NCI-H1417 (cell line): ENCODE measurements at places on chromosomes 2 and 18.

DNA sequence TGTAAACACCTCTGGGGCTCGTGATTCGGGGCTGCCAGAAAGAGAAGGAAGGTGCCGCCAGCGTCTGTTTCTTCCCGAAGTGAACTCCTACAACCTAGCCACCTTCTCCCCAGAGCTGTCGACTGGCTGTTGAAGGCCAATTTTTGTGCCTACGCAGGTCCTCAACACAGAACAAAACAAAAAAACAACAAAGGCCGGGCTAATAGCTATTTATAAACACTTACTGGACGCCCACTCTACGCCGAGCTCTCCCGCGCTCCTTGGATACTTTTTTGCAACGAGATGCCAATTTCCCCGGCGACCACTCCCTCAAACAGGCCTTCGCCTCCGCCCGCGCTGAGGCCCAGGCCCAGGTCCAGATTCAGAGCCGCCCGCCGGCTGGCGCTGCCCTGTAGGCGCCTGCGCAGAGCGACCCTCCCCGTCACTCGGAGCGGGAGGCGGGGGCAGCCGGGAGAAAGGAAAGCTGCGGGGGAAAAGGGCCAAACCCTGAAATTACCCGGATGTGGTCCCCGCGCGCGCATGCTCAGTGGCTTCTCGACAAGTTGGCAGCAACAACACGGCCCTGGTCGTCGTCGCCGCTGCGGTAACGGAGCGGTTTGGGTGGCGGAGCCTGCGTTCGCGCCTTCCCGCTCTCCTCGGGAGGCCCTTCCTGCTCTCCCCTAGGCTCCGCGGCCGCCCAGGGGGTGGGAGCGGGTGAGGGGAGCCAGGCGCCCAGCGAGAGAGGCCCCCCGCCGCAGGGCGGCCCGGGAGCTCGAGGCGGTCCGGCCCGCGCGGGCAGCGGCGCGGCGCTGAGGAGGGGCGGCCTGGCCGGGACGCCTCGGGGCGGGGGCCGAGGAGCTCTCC is at the start of gene SMAD4:
TSS of gene SMAD4 (plus strand) at position 520 of the 843 bp plus-strand sequence. CDS start 16,834 bp downstream, outside the sequence.
- DNase-seq: peak; percentile 100

- no peak for DNase-seq
Measured at GRCh38 chr2:43838560-43839267, at the start of the genes ABCG5 and ABCG8. ABCG5 (minus strand) TSS chr2:43838839; CDS start chr2:43838679, 160 bp downstream. ABCG8 (plus strand) TSS chr2:43838971; CDS start chr2:43839054, 83 bp downstream.

GRCh38 chr2:6841537-6842287 is 24.0 kb downstream of the CMPK2 start:
- DNase-seq: no peak

- peak; percentile 87 for DNase-seq
Measured at GRCh38 chr2:11753452-11753885, 7.0 kb downstream of the LPIN1 start.

DNA sequence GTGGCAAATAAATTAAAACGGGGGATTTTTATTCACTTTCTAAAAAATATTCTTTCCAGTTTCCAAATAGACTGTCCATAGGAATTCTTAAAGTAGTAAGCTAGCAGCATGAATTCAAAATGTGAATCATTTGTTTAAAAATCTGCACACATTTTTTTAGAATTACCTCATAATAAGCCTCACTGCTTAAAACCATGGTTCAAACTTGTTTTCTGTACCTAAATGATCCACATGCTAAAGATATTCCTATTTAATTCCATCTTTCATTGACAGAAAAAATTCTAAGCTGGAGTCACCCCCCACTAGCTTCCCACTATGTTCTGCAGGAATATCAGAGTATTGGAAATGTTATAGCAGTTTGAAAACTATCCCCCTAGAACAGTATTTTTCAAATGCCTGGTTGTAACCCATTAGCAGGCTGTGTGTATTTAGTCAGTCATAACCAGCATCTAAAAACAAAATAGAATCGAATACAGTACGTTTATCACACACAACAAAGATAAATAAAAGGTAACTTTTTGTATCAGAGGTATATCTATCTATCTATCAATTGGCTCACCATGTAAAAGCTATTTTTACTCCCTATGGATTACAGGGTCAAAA is 11.2 kb upstream of the IKZF2 start:
- no peak for DNase-seq

GRCh38 chr2:12584338-12584737 is 132.4 kb upstream of the TRIB2 start:
- DNase-seq: no peak
